ENCODE measurements at places on chromosomes 5 and 9.

- peak; percentile 6 for DNase-seq
Measured at GRCh38 chr9:100216178-100216787, 117.2 kb downstream of the INVS start.

DNA sequence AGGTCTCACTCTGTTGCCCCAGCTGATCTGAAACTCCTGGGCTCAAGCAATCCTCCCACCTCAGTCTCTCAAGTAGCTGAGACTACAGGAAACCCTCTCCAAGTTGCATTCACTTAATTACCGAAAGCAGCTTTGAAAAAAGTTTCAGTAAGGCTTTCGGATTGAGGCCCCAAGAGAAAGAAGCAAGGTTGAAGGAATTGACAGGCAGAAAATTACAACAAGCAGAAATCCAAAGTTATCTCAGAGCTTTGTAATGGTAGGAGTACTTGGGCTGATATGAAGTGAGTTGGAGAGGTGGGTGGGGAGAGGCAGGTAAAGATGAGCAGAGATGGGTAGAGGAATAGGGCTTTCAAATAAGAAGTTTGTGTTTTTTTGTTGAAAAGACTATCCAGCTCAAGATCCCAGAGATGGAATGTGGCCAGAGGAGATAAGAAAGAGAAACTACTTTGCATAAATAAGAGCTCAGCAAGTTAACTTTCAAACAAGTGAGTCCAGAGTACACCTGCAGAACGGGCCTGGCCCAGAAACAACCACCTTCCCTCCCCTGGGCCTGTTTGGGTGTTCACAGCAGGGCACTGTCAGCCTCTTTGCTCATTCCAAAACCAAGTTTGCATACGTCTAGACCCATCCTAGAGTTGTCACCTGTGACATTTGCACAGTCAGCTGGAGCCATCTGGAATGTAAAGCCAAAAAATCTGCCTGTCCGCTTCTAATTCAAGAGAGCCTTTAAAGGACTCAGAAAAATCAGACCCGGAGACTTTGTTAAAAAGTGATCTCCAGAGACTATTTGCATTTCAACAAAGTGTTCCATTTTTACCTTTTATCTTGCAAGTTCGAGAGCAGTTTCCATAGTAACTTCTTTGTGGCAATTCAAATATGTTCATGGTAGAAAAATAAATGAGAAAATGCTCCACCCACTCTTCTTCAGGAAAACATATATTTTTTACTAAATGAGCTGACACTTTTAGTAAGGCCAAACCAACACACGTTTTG lies 2.2 kb upstream of the CLINT1 start:
- DNase-seq, result no peak

DNA sequence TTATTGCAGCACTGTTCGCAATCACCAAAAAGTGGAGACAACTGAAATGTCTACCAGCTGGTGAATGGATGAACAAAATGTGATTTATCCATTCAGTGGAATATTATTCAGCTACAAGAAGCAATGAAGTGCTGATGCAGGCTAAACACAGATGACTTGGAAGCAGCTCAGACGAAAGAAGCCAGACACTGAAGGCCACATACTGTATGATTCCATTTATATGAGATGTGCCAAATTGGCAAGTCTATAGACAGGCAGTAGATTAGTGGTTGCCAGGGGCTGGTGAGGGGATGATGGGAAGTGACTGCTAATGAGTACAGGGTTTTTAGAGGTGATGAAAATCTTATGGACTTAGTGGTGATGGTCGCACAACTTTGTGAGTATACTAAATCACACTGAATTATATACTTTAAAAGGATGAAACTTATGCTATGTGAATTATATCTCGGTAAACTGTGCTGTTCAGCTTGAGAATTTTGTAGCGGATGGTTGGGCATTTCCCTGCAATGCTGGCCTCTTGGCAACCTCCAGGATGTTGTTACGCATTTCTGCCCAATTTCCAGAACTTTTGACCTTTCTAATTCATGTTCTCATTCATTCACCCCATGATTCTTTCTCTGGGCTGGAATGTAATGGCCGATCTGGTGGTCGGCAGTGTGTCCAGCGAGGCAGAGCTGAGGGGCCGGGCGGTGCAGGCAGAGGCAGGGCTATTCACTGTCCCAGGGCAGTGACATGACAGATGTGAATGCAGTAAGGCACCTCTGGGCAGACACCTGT lies 22.0 kb upstream of the WNK2 start:
- DNase-seq, result no peak

GRCh38 chr5:101663543-101663942 lies 632.5 kb downstream of the SLCO4C1 start:
- no peak for DNase-seq

GRCh38 chr5:175214152-175214551 lies 229.8 kb downstream of the DRD1 start:
- no peak for DNase-seq

GRCh38 chr5:139461698-139462097 lies 845 bp downstream of the ECSCR start:
- DNase-seq, result no peak

GRCh38 chr9:69999315-69999714 lies 44.3 kb upstream of the MAMDC2 start:
- no peak for DNase-seq

GRCh38 chr9:18821788-18822187 lies 211.2 kb downstream of the SAXO1 start:
- peak; percentile 17 for DNase-seq

GRCh38 chr9:136316271-136316751 lies 11.0 kb upstream of the GPSM1 start:
- no peak for DNase-seq

DNA sequence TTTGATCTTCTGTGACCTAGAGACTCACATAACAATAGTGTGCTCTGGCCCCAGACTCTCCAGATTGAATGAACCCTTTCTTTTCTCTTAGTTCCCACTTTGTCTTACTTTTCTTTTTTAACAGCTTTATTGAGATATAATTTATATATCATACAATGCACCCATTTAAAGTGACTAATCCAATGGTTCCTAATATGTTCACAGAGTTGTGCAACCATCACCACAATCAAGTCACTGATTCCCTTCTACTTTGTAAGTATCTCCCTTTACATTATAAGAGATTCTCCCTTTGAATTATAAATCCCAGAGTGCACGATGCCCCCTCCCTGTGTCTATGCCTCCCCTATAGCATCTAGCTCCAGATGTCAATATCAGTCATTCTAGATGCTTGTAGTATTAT lies 172.4 kb downstream of the HINT1 start:
- DNase-seq, result no peak

- DNase-seq, result no peak
Measured at GRCh38 chr5:16883806-16884205, 52.3 kb downstream of the MYO10 start.

GRCh38 chr5:23884405-23885031 lies 377.1 kb downstream of the PRDM9 start:
- DNase-seq, result no peak

GRCh38 chr9:69076550-69076949 lies 41.0 kb downstream of the FXN start:
- no peak for DNase-seq

DNA sequence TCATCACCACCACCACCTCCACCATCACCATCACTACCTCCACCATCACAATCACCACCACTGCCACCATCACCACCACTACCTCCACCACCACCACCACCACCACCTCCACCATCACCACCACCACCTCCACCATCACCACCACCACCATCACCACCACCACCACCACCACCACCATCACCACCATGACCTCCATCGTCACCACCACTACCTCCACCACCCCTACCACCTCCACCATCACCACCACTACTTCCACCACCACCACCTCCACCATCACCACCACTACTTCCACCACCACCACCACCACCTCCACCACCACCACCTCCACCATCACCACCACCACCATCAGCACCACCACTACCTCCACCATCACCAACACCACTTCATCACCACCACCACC lies 23.5 kb upstream of the ADCY2 start:
- DNase-seq, result no peak

GRCh38 chr5:124034083-124034700 lies 522.2 kb downstream of the CSNK1G3 start:
- DNase-seq, result no peak

- no peak for DNase-seq
Measured at GRCh38 chr9:137041124-137041523, 4.9 kb downstream of the NPDC1 start.

GRCh38 chr5:169700611-169701010 lies 63.5 kb downstream of the DOCK2 start:
- no peak for DNase-seq

- DNase-seq, result no peak
Measured at GRCh38 chr9:118693645-118694044, 675.6 kb downstream of the BRINP1 start.

- no peak for DNase-seq
Measured at GRCh38 chr5:172281346-172281745, 2.2 kb downstream of the UBTD2 start.

DNA sequence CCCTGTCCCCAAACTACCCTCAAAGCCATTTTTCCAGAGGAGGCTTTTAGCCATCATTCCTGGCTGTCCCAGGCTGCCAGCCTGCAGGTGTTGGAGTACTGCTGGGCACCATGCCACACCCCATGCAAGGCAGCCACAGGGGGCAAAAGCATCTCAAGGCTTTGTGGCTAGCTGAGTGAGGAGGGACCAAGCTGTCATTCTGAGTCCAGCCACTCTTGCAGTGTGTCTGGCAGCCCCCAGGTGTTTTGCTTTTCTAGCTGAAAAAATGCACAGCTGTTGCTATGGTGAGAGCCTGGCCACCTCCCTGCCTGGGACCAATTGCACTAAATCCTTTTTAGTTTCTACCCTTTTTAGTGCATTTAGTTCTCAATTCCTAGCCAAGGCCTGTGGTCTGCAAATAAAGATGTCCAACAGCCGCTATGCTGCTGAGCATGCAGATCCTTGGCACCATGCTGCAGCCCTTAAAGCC lies 50.4 kb upstream of the PTGS1 start:
- DNase-seq, result no peak

DNA sequence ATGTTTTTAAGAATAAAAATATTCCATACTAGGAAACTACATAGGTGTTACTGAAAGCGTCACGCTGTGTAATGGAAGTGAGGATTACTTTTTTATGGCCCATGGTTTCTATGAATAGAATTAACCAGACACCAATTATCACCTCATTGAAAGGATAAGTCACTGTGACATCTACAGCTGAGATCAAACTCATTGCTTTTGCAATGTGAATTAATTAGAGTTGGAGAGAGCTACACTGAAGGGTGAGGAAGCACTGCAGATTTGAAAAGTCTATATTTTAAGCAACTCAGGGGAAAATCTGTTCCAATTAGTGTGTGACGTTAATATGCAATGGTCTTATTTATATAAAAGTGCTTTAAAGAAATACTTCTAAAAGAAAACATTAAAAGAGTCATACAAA lies 1300.1 kb upstream of the DMAC1 start:
- peak; percentile 45 for DNase-seq

DNA sequence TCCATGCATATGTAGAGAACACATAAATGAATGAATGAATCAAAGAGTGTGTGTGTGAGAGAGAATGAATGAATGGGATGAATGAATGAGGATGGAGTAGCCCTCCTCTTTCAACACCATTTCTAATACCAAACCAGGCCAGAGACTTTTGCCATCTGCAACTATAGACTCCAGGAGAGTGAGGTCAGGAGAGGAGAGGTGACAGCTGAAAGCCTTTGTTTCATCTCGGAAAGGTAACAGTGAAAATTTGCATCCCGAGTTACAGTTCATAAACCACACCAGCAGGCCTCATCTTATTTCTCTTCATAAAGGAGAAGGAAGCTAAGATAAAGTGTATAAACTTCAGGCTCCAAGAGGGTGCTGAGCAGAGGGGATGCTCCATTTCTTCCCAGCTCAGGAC lies 255.3 kb upstream of the KLF4 start:
- DNase-seq, result no peak

DNA sequence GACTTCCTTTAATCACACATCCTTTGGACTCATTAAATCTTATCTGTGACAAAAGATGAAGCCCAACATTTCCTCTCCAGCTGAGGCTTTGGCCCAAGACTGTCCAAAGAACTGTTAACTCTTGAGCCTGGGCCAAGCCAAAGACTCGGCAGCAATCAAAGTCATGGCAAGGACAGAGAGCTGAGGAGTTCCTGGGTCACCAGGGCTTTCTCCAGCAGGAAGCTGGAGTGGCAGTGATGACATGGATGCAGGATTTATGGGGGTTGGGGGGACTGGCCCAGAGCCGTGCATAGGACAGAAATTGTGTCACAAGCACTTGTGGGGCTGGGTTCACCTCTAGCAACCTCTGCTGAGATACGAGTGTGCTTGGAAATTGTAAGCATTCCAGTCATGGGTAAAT lies 440.3 kb downstream of the PLK2 start:
- no peak for DNase-seq

DNA sequence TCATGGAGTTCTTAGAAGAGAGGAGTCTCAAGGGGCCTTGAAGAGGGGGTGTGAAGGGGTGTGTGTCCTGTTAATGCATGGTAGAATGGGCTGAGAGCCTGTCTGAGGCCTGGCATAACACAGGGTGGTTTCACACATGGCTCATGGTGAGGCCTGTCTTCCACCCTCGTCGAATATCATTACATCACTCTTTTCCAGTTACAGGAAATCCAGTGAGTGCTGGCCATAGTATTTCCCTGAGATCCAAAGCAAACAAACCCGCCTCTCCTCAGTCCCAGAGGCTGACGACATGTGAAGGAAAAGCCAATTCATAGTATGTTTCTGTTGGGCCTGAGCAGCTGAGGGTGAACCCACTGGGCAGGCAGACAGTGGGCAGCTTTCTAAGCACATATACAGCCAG lies 159.4 kb upstream of the NR3C1 start:
- DNase-seq, result no peak

DNA sequence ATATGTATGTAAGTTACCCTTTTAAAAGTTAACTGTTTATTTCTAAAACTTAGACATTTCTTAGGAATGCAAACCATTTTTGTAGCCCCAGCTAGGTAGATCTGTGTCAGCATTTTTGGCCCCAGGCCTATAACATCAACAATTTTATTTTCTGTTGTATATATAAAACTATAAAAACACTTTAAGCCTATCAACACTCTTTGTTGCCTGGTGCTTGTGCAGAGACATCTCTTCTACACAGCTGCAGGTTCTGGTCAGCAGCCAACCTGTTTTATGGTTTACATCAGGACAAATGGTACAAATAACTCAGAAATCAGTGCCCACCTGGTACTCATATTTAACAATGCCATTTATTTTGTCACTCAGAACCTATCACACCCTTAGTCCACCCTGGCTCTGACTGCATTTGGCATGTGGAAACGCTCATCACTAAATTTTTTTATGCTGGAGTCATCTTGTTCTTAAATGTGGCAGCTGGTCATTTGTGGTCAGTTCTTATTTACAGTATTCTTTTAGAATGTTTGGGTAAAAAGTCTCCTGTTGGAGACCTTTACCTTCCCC lies 173.4 kb downstream of the DNAH5 start:
- DNase-seq, result no peak

DNA sequence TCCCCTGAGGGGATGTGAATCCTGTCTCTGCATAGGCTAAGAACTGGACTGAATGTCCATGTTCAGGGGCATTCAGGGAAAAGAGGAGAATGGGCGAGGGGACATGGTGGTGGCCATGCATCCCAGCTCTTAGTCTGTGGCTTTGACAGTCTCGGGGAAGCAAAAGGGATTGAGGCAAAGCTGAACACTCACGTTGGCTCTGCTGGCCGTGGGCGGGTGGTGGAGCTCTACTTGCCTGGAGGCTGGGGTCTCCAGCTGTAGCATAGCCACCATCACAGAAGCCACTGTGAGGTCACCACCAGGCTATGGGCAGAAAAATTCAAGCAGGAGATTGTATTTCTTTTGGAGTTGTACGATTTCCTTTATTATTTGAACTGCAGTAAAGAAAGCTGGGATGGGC lies 4.1 kb downstream of the GARIN3 start:
- no peak for DNase-seq
